ENCODE measurements at places on chromosomes 12 and 14.
A peak's percentile ranks its signal among the peaks of the same experiment; 100 is the strongest.

- DNase-seq, result no peak
Measured at GRCh38 chr12:52067081-52067374, 2.8 kb upstream of the ATG101 start.

DNA sequence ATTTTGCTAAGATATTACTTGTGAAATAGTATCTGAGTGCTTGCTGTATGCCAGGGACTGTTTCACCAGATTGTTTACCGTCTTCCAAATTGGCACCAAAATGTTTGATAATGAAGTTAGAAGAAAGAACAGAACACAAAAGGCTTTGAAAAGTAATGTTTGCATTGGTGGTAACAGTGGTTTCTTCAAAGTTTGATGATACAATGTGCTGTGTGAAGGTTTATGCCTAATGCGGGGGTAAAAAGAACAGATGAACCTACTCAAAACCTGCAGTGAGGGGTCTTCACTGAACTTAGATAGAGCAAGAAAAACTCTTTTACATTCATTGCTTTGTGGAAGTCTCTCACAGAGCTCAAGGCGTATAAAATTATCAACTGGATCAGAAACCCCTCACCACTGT is 76.2 kb downstream of the PRKCH start:
- no peak for DNase-seq

DNA sequence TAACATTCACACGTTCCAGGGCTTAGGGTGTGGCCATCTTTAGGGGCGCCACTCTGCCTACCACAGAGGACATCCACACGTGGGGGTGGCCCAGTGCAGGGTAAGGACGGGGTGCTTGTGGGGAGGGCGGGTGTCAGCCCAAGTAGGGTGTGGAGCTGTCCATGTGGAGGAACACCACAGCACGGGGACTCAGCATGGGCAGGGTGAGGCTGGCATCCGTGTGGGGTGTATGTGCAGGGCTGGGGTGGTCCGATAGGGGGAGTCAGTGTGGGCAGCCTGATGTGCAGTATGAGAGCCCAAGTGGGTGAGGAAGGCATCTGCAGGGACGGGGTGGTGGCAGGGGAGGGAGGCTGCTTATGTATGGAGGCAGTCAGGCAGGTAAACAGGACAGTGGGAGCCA is 17.7 kb downstream of the PSMC1 start:
- DNase-seq, result no peak

GRCh38 chr12:1962051-1963020 is 41.9 kb downstream of the DCP1B start:
- no peak for DNase-seq

GRCh38 chr14:98510392-98510791 is 761.6 kb downstream of the BCL11B start:
- no peak for DNase-seq

DNA sequence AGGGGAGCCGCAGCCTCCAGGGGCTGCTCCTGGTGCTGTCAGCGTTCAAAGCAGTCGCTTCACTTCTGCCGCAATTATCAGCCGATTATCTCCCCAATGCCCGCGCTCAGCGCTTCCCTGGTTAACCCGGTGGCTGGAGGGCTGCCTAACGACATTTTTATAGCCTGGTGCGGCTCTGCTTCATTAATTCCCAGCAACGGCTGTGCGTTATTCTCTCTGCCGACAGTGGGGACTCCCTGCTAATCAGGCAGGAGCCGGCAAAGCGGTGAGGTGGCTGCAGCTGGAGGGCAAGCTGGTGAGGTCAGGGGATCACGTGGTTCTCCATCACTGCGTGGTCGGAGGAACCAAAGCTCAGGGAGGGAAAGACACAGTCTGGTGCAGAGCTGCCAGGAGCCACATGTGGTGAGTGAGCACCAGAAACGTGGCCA is 62.9 kb downstream of the GLRX5 start:
- DNase-seq, result no peak

DNA sequence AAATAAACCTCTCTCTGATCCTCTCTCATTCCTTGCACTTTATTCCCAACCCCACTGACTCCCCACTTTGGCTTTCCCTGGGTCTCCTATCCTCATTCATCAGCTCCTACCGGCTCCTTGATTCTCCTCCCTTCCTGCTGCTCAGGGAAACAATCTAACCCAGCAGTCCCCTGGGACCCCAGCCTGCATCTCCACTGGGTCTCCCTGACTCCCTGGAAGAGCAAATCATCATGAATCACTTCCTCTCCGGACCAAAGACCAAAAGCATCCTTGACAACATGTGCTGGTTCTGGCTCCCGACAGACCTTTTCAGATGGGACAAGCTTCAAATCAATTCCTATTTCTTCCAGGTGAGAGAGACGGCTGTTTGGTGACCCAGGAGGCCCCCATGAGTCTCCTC is 76.6 kb downstream of the HSPB8 start:
- DNase-seq, result no peak

DNA sequence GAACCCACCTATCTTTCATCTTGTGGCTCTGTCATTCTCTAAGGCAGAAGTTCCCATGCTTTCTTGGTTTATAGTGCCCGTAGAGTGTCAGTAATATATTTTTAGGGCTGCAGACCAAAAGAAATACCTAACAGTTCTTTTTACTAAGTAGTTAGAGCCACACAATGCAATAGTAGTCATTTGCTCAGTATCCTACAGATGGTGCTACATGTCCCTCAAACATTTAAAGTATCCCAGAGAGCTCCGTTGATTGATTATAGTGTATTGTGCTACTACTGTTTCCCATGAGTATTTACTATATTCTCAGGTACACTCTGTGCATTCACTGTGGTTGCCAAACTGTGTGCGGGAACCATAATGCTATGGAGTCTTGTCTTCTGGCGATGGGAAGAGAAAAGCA is 4.7 kb upstream of the PLBD1 start:
- DNase-seq, result no peak

DNA sequence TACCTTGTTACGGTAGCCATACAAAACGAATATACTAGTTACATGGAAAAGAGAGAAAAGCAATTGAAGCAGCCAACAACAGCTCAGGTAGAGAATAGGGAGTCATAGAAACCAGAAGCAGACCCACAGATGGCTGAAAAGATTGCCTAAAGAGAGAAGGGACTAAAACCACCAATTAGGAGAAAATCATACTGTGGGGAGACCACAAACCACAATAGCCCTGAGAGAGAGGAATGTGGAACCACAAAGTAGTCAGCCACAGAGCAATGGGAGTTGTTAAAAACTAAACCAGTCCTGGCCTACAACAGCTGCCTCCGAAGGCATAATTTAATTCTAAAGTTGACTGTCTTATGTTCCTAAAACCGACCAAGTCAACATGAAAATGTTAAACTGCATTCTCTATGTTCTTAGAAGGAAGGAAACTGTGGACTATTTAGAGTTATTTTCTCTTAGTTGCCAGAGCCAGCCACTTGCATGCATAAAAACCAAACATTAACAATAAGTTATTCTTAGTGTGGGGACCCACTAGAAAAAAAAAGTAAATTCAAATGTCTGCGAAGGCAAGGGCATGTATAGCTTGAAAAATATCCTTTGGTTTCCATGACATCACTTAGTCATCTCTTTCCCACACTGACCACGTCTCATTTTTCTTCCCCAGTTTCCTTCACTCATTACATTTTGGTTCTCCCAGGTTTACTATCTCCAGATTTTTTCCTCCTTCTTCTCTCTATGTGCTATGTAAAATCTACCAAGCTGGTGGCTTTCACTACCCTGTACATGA is 398.1 kb downstream of the NOVA1 start:
- DNase-seq, result no peak

DNA sequence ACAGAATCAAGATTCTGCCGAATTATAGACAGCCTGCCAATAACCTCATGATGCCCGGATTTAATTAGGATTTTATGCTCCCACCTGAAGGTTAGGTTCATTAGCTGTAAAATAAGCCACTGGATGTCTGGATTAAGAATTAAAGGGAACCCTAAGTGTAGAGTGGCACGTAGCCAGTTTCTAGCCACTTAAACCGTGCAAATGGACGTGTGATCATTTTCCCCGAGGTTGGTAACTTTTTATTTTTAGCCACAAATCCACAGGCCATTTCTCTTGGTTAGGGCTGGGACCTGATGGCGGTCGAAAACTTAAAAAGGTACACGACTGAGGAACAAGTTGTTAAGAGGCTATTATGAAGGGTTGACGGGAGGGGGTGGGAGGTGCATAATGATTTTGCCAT is 127.3 kb upstream of the TMPO start:
- no peak for DNase-seq

- peak; percentile 58 for DNase-seq
Measured at GRCh38 chr14:23068789-23069412, 11.6 kb upstream of the CDH24 start.

DNA sequence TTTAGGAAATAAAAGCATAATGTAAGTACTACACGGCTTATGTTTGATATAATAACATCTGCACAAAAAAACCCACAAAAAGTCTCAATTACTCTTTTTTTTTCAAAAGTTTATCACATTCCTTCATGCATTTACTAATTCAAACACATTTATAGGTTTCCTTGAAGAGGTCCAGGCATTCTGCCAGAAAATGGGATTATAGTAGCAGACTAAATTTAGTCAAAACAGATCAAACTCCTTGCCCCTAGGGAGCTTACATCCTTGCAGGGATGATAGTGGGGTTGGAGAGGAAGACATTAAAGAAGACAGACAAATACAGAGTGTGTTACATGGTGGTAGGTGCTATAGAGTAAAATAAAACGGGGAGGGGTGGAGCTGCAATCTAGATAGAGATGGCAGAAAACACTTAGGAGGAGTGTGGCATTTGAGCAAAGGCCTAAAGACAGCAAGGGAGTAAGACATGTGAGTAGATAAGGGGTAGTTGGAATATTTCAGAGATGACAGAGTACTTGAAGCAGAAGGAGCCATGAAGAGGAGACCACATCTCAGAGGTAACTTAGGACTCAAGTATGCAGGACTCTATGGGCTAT is 266.9 kb downstream of the PPFIA2 start:
- no peak for DNase-seq

GRCh38 chr12:15131431-15131830 is 89.8 kb downstream of the RERG start:
- no peak for DNase-seq

DNA sequence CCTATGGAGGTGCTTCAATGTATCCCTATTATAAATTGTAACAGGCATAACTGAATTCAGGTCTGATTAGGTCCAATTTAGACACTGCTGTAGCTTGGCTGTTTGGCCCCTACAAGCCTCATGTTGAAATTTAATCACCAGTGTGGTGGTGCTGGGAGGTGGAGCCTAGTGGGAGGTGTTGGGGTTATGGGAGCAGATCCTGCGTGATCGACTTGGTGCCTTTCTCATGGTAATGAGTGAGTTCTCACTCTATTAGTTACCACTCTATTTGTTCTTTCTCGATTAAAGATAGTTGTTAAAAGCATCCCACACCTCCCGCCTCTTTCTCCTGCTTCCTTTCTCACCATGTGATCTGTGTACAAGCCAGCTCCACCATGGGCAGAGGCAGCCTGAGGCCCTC is 122.1 kb downstream of the FOXA1 start:
- no peak for DNase-seq

DNA sequence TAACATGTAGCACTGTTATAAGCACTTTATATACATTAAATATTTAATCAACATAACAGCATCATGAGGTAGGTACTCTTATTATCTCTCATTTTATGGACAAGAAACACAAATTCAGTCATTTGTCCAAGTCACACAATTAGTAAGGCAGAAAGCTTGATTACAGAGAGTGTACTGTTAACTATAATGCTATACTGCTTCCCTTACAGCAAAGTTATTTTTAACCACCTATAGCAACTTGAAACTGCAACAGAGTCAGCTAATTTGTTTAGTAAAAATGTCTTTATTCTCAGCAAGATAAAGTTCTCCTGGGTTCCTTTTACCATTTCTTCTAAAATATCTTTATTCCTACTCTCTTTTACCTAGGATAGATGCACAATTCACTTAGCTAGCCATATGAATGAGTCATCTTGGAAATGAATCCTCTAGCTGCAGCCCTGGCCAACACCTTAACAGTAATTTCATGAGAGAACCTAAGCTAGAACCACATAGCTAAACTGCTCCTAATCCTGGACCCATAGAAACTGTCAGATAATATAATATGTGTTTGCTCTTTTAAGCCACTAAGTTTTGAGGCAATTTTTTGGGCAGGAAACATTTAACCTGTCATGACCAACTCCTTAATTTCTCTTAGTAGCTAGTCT is 90.2 kb upstream of the HECTD1 start:
- no peak for DNase-seq

GRCh38 chr14:105418269-105419194 is 1.1 kb upstream of the MTA1 start:
- DNase-seq, result no peak

GRCh38 chr14:20490563-20490962 is 14.8 kb upstream of the RNASE10 start:
- no peak for DNase-seq

DNA sequence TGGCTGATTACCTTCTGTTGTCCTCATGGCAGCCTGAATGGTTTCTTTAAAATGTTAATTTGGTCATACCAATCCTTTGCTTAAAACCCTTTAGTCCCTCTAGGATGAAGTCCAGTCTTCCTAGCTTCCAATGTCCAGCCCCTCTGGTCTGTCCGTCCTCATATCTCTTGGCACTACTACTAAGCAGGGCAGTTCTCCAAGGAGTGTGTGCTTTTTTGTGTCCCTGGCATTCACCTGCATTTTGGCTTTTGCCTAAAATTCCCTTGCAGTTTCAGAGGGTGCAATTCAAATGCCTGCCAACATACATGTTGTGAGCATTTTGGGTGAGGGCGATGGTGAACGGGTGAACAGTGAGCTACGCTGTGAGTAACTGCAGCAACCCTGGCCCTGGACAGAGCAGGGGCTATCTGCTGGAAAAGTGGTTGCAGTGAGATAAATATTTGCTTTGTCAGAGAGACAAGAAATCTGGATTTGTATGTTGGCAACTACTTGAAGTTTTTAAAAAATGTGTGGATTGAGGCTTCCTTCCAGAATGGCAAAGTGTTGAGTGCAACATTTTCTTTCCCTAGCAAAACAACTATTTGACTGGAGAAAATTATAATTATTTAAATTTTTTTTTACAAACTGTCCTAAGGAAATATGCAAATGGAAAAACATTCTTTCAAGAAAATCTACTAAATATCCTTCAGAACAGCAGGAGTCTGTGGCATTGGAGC is 14.6 kb downstream of the GALNT8 start:
- no peak for DNase-seq

DNA sequence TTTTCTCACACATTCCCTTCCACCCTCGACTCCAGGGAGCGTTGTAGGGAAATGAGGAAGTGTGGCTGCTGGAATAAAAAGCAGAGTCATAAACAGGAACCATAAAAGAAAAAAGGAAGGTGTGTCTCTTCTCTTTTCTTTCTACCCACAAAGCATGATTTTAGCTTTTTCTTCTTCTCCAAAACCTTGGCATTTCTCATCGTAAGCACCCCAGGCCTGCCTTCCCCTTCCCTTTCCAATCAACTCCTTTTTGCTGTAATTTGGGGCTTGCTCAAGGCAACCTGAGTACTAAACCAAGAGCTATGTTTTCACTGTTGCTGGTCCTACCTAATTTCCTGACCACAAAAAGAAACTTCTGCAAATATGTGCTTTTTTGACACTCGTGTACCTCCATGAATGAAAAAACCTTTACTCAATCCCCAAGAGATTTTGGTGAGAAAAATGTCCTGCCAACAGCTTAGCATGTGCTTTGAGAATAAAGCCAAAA is 9.2 kb downstream of the PLBD1 start:
- no peak for DNase-seq

GRCh38 chr12:48001505-48002413 is 2.5 kb downstream of the COL2A1 start:
- DNase-seq, result no peak
